ENCODE measurements at places on chromosomes 2 and 18.

DNA sequence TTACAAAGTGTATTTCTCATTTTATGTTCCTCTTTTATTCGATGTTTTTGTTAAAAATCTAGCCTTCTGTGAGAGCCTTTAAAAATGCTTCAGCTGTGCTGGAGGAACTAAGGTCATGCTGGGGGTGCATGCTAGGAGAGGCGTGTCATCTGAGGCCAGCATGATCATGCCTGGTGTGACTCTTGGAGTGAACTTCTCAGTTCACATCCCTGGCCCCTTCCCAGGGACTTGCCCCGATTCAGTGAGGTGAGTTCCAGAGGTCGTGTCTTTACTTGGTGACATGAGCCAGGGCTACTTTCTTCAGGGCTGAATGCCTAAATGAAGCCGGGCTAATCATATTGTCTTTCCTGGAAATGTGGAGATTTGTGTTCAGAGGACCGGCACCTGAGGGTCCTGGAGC is 264.9 kb downstream of the MREG start:
- peak; percentile 58 for DNase-seq

- DNase-seq = peak; percentile 73
These were observed 7.5 kb upstream of the MOCOS start for GRCh38 chr18:36179562-36180355.

- DNase-seq = no peak
These were observed 323.5 kb downstream of the CELF4 start for GRCh38 chr18:37242091-37242490.

DNA sequence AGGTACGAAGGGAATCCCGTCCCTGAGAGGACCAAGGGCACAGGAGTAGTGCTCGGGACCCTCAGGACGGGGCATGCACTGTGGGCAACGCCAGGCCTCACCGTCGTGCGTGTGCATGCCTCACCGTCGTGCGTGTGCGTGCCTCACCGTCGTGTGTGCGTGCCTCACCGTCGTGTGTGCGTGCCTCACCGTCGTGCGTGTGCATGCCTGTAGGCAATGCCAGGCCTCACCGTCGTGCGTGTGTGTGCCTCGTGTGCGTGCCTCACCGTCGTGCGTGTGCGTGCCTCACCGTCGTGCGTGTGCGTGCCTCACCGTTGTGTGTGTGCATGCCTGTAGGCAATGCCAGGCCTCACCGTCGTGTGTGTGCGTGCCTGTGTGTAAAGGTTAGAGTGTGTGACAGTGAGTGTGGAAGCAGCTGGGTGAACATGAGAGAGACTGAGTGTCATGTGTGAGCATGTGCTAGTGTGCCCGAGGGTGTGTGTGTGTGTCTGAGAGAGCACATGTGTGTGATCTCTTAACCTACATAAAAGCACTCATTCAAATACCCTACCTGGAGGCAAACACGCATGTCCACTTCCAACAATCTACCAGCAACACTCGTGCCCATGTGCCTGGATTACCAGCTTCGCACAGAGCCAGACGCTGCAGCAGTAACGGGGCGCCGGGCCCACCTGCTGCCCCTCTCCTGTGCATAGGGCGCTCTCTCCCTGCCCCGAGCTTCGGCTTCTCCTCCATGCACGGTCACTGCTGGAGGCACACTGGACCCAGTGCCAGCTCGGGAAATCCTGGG is 36.3 kb downstream of the ZNF516 start:
- no peak for DNase-seq

DNA sequence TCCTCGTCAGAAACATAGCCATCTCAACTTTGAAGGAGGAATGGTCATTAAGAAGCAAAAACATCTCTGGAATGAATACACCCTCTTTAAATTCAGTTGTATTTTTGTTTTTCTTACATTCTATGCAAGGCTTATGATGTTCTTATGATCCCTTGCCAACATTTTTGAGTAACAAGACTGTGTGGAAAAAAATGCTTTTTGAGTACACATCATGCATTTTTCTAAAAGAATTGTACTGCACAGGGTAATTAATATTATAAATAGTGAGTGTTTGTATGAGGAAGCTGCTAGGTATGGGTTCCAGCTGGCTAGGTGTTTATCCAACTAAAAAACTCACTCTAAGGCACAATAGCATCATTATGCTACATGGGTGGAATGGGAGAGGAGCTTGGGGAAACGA is 59.0 kb upstream of the SPATS2L start:
- peak; percentile 80 for DNase-seq

GRCh38 chr2:159939946-159940345 is 122.5 kb downstream of the PLA2R1 start:
- peak; percentile 39 for DNase-seq

- no peak for DNase-seq
These were observed 8.2 kb downstream of the TTC32 start for GRCh38 chr2:19893520-19894133.

- DNase-seq = peak; percentile 35
These were observed 103.5 kb downstream of the ANTXR1 start for GRCh38 chr2:69116438-69116837.

DNA sequence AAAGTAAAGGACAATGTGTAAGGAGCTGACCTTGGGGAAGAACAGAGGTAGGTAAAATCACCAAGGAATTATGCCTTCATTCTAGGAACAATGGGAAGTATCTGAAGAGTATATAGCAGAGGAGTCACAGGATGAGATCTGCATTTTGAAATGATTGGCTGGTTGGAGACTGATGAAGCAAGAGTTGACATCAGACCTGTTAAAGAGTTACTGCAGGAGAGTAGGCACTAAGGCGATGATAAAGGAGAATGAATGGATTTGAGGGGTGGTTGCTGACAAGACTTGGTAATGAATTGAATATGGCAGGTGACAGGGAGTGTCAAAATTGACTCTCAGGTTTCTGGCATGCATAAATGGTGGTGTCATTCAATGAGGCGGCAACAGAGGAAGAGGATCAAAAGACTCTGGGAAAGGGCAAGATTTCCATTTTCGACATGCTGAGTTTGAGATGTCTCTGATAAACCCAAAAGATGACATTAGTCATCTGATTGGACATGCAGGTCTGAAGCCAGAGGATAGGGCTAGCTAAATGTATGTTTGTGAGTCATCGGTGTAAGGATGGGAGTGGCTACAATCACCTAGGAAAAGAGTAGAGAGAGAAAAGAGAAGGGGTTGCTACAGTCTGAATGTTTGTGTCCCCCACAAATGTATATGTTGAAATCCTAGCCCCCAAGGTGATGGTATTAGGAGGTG is 236.5 kb downstream of the DYM start:
- no peak for DNase-seq

DNA sequence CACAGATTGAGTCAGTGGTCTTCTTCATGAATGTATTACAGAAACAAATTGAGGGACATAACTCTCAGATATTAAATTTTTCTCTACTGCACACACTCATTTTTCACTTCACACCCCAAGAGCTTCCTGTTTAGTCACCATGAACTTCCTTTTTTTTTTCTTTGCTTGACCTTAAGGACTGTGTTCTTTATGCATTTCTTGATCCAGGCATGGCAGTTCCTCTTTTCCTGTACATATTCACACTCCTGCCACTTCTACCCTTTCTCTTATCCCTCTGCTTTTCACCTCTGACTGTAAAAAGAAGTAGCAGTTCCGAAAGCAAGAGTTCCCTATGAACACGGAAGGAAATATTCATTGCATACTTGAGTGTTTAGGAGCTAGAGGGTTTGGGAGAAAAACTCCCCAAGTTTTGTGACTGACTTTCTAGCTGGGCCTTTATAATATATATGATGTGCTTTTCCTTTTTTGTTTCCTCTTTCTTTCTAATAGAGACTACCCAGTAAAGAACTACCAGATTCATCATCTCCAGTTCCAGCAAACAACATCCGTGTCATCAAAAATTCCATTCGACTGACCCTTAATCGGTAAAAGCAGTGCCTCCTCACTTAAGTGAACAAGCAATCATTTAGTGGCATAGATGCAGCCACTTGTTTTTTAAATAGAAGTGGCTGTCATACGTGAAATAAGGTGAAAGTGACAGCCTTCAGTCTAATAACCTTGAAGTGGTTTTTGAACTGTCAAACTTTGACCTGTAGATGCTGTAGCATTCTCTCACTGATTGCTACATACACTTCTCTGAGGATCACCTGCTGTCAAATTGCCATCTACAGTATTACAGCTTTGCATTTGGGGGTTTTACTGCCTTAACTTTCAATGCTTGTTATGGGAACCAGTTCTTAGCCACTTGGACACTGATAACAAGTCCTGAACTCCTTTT is 40.8 kb downstream of the PAPOLG start:
- peak; percentile 20 for DNase-seq

GRCh38 chr2:197229509-197230443 is 80.8 kb downstream of the ANKRD44 start:
- peak; percentile 81 for DNase-seq

DNA sequence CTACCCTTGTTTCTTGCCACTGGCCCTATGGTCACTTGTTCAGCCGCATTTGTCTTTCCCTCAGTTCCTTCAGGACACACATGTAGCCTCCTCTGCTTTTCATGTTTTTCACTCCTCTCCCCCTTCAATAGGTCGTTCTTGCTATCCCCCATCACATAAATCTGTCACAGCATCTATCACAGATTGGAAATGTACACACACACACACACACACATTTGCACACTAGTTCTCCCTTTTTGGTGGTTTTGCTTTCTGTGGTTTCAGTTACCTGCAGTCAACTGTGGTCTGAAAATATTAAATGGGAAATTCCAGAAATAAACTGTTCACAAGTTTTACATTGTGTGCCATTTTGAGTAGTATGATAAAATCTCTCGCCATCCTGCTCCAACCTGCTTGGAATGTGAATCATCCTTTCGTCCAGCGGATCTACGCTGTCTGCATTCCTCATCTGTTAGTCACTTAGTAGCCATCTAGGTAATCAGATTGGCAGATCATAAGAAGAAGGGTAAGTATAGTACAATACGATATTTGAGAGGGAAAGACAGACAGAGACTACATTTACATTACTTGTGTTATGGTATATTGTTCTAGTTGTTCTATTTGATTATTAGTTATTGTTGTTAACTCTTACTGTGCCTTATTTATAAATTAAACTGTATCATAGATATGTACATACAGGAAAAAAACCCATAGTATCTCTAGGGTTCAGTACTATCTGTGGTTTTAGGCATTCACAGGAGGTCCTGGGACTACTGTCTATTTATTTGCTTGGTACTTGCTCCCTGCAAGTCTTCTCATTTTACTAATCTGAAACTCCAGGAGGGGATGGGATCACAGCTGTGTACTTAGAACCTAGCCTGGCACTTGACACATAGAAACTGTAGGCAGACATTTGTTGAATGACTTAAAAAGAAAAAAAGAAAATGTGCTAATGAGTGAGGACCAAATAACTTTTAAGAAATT is 86.1 kb upstream of the PNPT1 start:
- peak; percentile 87 for DNase-seq

GRCh38 chr2:238450440-238450861 is 23.7 kb downstream of the ASB1 start:
- no peak for DNase-seq

- DNase-seq = peak; percentile 59
These were observed 60.9 kb downstream of the EDAR start for GRCh38 chr2:108927936-108928659.

GRCh38 chr2:103396152-103396551 is 634.3 kb downstream of the TMEM182 start:
- DNase-seq = no peak

- DNase-seq = no peak
These were observed 61.9 kb upstream of the PXDN start for GRCh38 chr2:1806254-1806653.

GRCh38 chr2:175359710-175360109 is 178.2 kb upstream of the ATP5MC3 start:
- no peak for DNase-seq

- DNase-seq = no peak
These were observed 327.7 kb upstream of the SLC14A2 start for GRCh38 chr18:45287531-45287930.

DNA sequence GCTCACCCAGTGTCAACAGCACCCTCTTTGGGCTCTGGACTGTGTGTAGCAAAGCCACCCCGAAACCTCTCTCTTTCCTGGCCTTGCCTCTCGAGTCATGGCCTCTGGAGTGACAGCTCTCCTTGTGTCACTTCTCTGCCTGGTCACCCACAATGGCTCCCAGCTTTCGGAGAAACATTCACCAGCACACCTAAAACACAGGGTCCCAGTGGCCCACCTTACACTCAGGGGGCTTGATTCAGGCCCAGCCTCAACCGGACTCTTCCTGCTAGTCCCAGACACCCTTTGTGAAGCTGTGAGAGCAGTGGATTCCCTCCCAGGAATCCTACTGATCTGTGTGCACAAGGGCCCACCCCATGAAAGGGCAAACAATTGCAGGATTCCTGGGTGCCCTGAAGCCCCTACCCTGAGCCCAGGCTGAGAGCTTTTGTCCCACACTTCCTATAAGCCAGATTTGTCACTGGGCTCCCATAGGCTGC is 137.2 kb upstream of the HAAO start:
- no peak for DNase-seq

DNA sequence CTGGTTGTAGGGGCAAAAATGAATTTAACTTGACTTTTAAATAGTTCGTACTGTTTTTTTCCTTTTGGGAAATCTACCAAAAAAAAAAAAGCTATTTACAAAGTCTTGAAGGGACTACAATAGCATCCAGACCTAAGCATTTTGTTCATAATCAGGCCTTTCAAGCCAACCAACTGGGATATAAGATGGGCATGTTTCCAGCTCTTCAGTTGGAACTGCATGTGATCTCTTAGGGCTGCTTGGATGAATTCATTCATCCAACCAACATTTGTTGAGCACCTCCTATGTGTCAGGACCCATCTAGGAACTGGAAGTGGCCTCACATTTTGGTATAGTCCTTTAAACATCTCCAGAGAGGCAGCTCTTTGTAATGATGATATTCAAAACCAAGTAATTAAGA is 98.6 kb downstream of the AAK1 start:
- no peak for DNase-seq

- no peak for DNase-seq
These were observed 295.0 kb downstream of the NR4A2 start for GRCh38 chr2:156037482-156037881.

GRCh38 chr2:164351536-164351935 is 269.7 kb downstream of the GRB14 start:
- DNase-seq = no peak

DNA sequence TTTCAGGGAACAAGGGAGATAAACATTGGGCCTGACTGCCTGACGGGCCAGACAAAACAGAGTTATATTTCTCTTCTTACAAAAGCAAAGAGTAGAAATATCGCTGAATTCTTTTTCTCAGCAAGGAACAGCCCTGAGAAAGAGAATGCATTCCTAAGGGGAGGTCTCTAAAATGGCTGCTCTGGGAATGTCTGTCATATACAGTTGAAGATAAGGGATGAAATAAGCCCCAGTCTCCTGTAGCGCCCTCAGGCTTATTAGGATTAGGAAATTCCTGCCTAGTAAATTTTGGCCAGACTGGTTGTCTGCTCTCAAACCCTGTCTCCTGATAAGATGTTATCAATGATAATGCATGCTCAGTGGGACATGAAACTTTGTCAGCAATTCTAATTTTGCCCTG is 134.9 kb upstream of the CNTNAP5 start:
- DNase-seq = no peak
